ENCODE measurements at places on chromosomes 4 and X. TPM values are rescaled to one million over a fixed set of nuclear protein-coding genes. Genes with fewer than 3 reads are reported as not detected.

IGSF1 gene
- total RNA-seq = not detected

ZNF185 gene
- 1.0 TPM for total RNA-seq

OPRPN gene
- total RNA-seq = not detected

CENPVL2 gene
- not detected for total RNA-seq

DTHD1 gene
- total RNA-seq = not detected

MAGEA12 gene
- not detected for total RNA-seq

P2RY8 gene
- total RNA-seq = not detected

IL2 gene
- not detected for total RNA-seq

RPA4 gene
- 1.2 TPM for total RNA-seq

- no peaks in the 10 kb centered on the region for H3K4me1 ChIP-seq
- no peaks in the 10 kb centered on the region for H3K36me3 ChIP-seq
Measured at GRCh38 chrX:16992951-16993350, 46.5 kb downstream of the REPS2 start.

- H3K4me1 ChIP-seq = no peaks in the 10 kb centered on the region
- H3K4me3 ChIP-seq = no peak overlapping the region
- no peaks in the 10 kb centered on the region for H3K36me3 ChIP-seq
- no peak for DNase-seq
- no peaks in the 10 kb centered on the region for H3K27me3 ChIP-seq
Measured at GRCh38 chr4:186657764-186658163, 65.9 kb downstream of the FAT1 start.

DNA sequence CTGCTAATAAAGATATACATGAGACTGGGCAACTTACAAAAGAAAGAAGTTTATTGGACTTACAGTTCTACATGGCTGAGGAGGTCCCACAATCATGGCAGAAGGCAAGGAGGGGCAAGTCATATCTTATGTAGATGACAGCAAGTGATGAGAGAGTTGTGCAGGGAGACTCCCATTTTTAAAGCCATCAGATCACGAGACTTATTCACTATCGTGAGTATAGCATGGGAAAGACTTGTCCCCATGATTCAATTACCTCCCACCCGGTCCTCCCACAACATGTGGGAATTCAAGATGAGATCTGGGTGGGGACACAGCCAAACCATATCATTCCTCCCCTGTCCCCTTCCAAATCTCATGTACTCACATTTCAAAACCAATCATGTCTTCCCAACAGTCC lies 50.9 kb upstream of the GRID2 start:
- H3K4me3 ChIP-seq = no peak overlapping the region
- no peaks in the 10 kb centered on the region for H3K27me3 ChIP-seq
- no peaks in the 10 kb centered on the region for H3K4me1 ChIP-seq
- no peaks in the 10 kb centered on the region for H3K36me3 ChIP-seq
- no peak overlapping the region for H3K27ac ChIP-seq

DNA sequence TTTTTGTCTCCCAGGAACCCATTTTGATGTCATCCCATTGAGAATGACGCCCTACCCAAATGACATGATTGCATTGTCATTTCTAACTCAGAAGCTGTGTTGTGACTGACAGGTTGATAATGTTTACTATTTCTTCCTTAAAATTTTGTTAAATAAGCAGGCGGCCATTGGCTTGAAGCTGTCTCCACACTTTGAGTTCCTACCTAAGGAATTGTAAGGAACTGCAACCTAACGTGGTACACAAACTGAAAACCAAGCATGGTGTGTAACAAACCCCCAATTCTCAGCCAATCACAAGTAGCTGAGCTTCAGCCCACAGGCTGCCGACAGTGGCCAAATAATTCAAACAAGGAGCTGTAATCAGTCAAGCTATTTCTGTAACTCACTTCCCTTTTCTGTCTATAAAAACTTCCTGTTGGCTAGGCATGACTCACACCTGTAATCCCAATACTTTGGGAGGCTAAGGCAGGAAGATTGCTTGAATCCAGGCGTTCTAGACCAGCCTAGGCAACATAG lies 2.9 kb upstream of the MND1 start:
- no peak overlapping the region for H3K27ac ChIP-seq
- peaks cover 2% of the 10 kb centered on the region for H3K4me1 ChIP-seq
- H3K4me3 ChIP-seq = no peak overlapping the region
- no peaks in the 10 kb centered on the region for H3K36me3 ChIP-seq

DNA sequence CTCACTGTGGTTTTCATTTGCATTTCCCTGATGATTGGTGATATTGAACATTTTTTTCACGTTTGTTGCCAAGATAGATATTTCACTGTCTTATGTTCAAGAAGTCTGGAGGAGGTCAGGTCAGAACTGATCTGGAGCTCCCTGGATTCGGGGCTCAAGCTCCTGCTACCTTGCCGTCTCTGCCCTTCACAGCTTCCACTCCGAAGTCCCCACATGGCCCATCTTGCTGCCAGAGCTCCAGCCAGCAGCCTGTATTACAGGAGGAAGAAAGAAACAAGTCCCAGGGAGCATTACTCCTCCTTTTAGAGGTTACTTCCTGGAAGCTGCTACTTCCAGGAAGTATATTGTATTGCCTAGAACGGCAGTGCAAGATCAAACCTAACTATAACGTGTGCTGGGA lies 17.9 kb upstream of the CDKN2AIP start:
- H3K4me3 ChIP-seq = no peak overlapping the region
- H3K36me3 ChIP-seq = no peaks in the 10 kb centered on the region

DNA sequence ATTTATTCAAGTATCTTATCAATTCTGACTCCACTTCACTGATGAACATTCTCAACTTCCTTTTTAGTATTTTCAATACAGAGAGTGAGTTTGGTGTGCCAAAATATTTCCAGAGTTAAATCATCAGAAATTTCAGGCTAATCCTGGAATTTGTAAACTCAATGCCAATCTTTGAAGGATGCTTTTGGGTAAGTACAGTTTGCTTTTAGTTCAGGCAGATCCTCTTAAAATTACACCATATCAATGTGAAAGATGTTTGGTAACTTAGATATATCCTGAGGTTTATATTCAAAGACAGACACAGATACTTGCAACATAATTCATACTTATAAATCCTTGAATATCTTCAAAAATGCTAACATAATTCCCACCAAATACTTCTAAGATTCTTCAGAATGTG lies 76.0 kb upstream of the FAM47B start:
- peak; percentile 58 for DNase-seq
- H3K4me3 ChIP-seq = no peak overlapping the region
- H3K27ac ChIP-seq = no peak overlapping the region
- no peaks in the 10 kb centered on the region for H3K4me1 ChIP-seq

DNA sequence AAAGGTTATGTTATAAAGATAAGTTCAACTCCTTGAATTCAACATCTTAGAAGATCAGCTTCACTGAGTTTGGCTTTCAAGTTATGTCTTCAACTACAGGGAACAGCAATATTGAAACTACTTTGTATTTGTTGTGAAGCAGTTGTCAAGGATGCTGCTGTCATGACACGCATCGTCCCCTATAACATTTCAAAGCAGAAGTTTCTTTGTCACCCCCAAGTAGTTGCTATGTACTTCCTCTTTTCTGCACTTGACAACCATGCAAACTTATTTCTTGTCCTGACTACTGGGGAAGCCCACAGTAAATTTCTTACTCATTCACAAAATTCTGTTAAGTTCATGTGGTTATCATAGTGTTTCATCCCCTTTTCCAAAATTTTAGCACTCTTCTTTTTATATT lies 14.3 kb downstream of the ANTXR2 start:
- H3K4me1 ChIP-seq = no peaks in the 10 kb centered on the region
- no peak overlapping the region for H3K4me3 ChIP-seq
- peak overlapping the region; percentile 30 for H3K27ac ChIP-seq
- no peaks in the 10 kb centered on the region for H3K27me3 ChIP-seq
- DNase-seq = peak; percentile 11
- peaks cover 11% of the 10 kb centered on the region for H3K36me3 ChIP-seq

DNA sequence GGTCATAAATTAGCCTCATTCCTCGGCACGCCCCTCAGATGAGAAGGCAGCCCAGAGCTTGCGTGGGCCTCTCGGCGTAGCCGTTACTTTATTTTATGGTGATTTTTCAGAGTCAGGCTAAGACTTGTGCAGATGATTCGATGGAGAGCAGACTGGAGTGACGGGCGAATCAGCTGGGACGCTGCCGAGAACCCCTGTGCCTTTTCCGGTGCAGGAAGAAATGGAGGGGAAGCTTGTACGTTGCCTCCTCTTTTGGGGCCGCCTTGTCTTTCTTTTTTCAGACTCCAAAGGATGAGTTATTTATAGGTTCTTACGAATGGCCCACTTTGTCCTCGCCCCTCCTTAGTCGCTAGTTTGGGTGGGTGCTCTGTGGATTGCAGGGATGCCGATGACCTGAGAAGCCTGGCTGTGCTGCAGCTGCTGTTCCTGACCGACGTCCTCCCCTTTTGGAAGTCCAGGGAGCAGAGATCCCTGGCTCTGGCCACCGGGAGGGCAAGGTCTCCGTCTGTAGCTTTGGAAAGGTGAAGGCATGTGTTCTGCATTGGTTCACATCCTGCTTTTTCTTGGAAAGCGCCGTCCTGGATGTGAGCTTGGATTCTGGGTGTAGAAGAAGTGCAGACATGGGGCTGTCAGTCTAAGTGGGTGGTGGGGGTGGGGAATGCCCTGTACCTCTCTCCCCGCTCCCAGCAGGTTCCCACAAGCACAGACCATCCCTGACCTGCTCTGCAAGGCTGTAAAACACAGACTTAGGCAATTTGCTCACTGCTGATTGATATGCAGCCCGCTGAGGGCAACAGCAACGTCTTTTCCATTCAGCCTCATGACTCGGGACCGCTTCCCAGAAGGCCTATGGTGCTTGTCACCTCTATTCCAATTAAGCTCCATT lies 9.3 kb downstream of the SORCS2 start:
- no peak overlapping the region for H3K27ac ChIP-seq
- no peaks in the 10 kb centered on the region for H3K36me3 ChIP-seq
- H3K27me3 ChIP-seq = peaks cover 5% of the 10 kb centered on the region
- peaks cover 4% of the 10 kb centered on the region for H3K4me1 ChIP-seq
- H3K4me3 ChIP-seq = no peak overlapping the region
- peak; percentile 61 for DNase-seq

DNA sequence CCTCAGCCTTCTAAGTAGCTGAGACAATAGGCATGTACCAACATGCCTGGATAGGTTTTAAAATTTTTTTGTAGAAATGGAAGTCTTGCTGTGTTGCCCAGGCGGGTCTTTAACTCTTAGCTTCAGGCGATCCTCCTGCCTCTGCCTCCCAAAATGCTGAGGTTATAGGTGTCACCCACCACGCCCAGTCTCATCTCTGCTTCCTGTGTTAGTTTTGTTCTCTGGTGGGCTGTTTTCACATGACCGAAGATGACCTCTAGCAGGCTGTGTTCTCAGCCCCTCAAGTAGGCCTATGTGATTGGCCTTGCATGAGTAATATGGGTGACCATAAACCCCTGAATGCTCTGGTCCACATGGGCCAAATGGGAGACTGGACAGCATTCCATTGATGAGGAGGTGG lies 56.8 kb upstream of the MSANTD1 start:
- H3K4me3 ChIP-seq = no peak overlapping the region
- no peaks in the 10 kb centered on the region for H3K27me3 ChIP-seq
- no peaks in the 10 kb centered on the region for H3K4me1 ChIP-seq
- DNase-seq = no peak
- peaks cover 15% of the 10 kb centered on the region for H3K36me3 ChIP-seq
- no peak overlapping the region for H3K27ac ChIP-seq

DNA sequence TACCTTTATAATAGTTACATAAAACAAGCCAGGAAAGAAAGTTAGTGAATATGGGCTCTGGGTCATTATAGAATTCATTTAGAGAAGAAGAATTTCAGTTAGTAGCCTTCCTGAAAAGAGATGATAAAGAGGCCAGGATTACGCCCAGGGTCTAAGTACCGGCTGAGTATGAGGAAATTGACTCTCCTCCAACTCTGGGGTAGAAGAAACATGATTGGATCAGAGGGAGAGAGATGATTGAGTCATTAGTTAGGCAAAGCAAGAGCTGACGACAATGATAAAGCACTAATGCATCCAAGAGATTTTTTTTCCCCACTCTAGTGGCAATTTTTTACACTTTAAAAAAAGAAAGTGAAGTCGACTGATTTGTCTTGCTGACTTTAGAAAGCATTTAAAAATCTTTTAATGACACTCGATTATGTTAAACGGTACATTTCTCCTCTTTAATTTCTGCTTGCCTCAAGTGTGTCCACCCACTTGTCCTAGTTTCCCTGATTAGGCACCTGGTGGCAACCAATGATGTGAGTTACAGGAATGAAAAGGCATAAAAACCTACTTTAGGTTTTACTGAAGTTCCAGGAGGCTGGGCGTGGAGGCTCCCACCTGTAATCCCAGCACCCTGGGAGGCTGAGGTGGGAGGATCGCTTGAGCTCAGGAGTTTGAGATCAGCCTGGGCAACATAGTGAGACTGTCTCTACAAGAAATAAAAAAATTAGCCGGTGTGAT lies 37.3 kb upstream of the IGFBP7 start:
- peak; percentile 55 for DNase-seq
- H3K36me3 ChIP-seq = no peaks in the 10 kb centered on the region
- H3K4me3 ChIP-seq = no peak overlapping the region
- H3K27me3 ChIP-seq = no peaks in the 10 kb centered on the region
- H3K27ac ChIP-seq = no peak overlapping the region
- H3K4me1 ChIP-seq = no peaks in the 10 kb centered on the region

DNA sequence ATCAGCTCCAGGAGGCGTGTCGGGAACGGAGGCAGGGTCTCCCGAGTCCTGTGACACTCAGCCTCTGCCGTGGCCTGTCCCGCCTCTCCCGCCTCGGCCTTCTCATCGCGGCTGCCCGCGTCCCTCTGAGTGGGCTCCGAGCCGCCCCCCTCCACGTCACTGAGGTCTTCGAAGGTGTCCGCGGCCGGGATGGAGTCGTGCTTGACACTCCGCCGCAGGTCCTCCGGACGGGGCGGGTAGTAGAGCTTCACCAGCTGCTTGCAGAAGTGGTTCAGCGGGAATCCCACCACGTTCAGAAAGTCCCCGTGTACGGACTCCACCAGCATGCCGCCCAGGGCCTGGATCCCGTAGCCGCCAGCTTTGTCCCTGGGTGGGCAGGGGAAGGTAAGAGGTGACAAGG lies 25.0 kb downstream of the ASMTL start:
- DNase-seq = no peak
- no peak overlapping the region for H3K27ac ChIP-seq
- no peak overlapping the region for H3K4me3 ChIP-seq
- no peaks in the 10 kb centered on the region for H3K27me3 ChIP-seq

GRCh38 chr4:184762100-184762499 lies 28.2 kb upstream of the CENPU start:
- no peak overlapping the region for H3K27ac ChIP-seq
- H3K4me1 ChIP-seq = no peaks in the 10 kb centered on the region
- no peak overlapping the region for H3K4me3 ChIP-seq
- no peak for DNase-seq
- H3K27me3 ChIP-seq = no peaks in the 10 kb centered on the region
- H3K36me3 ChIP-seq = peaks cover 7% of the 10 kb centered on the region

- no peaks in the 10 kb centered on the region for H3K4me1 ChIP-seq
- H3K27me3 ChIP-seq = no peaks in the 10 kb centered on the region
- H3K36me3 ChIP-seq = no peaks in the 10 kb centered on the region
- DNase-seq = peak; percentile 3
- no peak overlapping the region for H3K4me3 ChIP-seq
- H3K27ac ChIP-seq = no peak overlapping the region
Measured at GRCh38 chr4:65918872-65919271, 248.6 kb upstream of the EPHA5 start.

Data from fibroblast of lung (primary cell).